Caki2 (cell line): ENCODE measurements at places on chromosomes 11 and 22. TPM values are rescaled to one million over a fixed set of nuclear protein-coding genes. Genes with fewer than 3 reads are reported as not detected.
A peak's percentile ranks its signal among the peaks of the same experiment; 100 is the strongest.

DNA sequence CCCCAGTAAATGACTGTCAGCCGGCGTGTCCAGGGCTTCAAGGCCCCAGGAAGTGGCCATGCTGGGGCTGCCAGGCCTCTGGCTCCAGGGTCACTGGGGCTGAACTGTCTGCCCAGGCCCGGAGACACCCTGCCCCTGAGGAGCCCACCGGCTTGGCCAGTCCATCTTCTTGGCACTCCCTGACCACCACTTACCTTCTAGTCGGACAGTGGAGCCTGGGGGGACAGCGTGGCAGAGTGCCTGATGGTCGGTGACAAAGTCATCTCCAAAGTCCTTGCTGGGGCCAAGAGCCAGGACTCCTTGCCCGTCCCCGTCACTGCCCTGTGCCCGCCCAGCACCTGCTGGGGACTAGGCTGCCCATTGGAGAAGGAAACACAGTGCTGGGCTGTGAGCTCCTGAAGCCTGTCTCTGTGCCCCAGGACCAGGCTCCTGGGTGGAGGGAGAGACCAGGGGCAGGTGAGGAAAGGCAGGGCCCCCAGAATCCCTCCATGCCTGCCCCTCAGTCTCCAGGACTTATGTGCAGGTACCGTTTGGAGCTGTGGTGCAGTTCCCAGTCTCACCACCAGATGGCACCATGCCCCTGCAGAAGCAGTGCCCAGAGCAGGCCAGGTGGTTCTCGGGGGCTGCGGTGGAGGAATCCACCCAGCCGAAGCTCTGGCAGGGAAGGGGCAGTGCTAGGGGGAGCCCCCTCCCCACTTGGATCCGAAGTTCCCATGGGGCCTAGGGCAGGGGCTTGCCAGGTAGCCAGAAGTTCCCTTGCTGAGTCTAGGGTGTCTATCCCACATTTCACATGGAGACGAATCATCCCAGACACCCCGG, 6.0 kb upstream of the CCDC188 start:
- peak; percentile 69 for DNase-seq

- no peak for DNase-seq
Observed at GRCh38 chr11:27471589-27472397, 797 bp downstream of the LGR4 start.

- no peak for DNase-seq
Observed at GRCh38 chr11:123841174-123841573, 35.0 kb upstream of the OR6M1 start.

GRCh38 chr22:40347300-40347699, 1.0 kb downstream of the ADSL start:
- DNase-seq, result no peak

- no peak for DNase-seq
Observed at GRCh38 chr11:114864896-114865295, 186.6 kb downstream of the NXPE2 start.

GRCh38 chr11:72939031-72939430, 124.8 kb downstream of the ATG16L2 start:
- DNase-seq, result no peak

- DNase-seq, result peak; percentile 87
Observed at GRCh38 chr11:95521133-95521542, 268.4 kb downstream of the FAM76B start.

DNA sequence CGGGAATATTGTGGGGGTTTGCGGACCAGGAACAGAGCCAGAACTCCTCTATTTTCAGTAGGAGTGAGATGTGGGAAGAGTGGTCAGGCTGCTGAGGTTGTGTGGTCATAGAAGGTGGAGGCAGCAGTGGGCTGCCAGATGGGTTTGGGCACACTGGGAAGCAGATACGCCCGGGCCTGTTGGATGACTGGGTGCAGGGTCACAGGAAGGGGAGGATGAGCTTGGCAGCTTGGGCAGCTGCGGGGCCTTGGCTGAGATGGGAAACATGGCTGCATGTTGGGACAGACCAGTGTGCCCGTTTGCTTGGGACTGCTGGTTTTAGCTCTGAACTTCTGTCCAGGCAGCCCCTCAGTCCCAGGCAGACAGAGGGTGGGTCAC, 11.4 kb downstream of the SHANK3 start:
- no peak for DNase-seq

DNA sequence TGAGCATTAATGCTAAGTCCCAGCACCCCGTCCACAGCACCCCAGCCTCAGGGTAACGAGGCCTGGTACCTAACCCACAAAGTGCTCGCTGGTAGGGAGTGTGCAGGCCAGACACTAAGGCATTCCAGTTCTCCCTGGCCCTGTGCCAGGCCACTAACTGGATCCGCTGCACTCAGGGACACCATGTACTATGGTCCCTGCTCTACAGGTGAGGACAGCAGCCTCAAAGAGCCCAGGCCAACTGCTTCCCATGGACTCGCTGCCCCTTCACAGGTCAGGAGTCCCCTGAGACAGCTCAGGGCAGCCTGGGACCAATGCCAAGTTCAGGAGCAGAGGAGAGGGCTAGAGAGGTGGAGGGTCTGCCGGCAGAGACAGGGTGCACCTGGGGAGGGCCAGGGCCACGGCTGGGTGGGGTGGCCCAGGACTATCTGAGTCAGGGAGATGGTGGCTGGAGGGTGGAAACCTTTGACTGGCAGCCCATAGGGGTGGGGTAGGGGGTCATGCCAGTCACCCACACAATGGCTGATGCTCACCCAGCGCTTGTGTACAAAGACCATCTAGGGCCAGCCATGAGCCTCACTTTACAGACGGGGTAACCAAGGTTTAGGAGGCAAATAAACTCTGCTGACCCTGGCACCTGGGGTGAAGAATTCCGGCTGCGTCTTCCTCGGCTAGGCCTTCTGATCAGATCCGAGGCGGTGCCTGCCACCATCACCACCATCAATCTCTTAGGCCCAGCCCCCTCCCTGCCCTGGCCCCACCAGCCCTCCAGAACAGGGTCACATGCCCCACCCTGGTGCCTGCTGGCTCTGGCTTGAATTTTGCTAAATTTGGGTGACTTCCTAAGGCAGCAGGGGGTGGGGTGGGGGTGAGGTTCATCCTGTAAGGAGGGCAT, 5.6 kb downstream of the OSBPL5 start:
- no peak for DNase-seq

- DNase-seq, result no peak
Observed at GRCh38 chr11:65551572-65552387, 6.4 kb downstream of the LTBP3 start.

- no peak for DNase-seq
Observed at GRCh38 chr22:38826801-38827200, 17.0 kb downstream of the NPTXR start.

DNA sequence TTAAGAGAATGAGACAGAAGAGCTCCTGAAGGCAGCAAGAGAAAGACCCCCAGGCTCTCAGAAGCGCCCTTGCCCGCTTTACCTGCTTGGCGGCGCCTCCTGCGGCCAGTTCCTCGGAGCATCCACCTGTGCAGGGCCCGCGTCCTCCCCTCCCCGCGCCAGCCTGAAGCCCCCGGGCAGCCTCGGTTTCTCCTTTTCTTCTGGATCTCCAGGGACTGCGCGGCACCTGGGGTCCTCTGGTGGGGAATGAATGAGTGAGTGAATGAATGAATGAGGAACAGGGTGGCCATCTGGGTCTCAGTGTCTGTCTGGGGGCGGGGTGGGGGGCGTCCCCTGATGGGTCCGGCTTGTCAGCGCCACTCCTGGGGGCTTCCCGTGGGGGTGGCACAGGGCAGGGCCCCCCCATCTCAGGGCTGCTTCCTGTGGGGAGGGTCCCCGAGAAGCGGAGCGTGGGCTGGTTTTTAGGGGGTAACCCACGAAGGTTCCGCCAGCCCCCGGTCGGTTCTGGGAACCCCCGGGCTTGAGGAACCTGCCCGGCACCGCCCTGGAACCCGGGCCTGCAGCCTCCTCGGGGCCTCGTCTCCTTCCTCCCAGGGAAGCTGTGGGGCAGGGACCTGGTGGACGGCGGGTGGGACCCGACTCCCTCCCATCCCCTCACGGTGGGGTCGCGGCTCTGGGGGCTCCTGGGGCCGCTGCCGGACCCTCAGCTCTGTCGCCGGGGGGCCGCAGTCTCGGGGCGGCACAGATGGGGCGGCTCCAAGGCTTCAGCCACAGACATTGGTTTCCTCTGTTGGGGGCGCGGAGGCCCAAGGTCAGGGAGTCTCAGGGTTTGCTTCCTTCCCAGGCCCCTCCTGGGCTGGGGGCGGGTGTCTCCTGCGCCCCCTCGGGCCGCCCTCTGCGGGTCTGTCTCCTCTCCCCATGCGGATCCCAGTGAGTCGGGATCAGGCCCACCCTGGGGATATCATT, 8.3 kb upstream of the KRTAP5-7 start:
- no peak for DNase-seq

GRCh38 chr11:57971272-57972012, 52.2 kb upstream of the OR9Q1 start:
- DNase-seq, result no peak

- peak; percentile 26 for DNase-seq
Observed at GRCh38 chr11:33542921-33543320, 157.7 kb downstream of the C11orf91 start.

DNA sequence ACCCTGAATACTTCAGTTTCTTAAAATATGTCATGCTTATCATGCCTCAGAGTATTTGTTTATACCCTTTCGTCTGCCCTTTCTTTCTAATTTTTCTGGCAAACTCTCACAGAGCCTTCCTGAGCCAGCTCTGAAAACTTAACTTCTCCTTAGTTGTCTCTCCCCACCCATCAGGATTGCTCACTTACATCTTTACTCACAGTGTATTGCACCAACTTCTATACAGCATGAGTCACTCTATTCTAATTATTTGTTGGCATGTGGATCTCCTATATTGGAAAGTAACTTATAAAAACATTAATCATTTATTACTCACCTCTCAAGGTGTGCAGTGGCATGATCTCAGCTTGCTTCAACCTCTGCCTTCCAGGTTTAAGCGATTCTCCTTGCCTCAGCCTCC, 114.9 kb downstream of the FANCF start:
- no peak for DNase-seq

- DNase-seq, result no peak
Observed at GRCh38 chr11:115458877-115459276, 45.3 kb downstream of the CADM1 start.

DNA sequence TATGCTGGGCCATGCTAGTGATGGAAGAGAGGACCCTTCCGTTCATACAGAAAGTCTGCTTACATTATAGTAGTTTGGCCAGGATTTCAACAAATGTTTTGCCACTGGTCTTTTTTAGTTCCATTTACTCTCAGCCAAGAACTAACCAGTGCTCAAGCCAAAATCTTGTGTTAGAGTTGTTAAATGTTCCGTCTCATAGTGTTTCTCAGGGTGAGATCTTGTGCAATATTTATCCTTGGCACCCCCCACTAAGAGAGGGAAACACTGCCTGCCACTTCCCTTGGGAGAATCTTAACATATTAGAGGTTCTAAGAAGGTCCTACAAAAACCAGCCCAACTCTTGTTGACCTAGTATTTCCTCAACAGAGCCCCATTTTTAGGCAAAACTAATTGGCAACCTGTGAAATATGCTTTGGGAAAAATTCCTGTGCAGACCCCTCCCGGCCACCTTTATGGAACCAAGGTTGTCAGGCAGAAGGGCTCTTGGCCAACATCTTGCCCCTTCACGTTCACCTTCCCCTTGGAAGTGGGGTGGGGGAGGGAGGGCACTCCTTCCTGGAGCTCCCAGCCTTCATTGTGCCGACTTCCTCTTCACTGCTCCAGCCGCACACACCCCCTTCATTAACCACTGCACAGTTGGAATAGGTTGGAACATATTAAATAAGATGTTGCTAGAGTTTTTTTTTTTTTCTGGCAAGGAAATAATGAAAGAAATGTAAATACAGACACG, 173.2 kb upstream of the SORL1-AS1 start:
- no peak for DNase-seq

- no peak for DNase-seq
Observed at GRCh38 chr11:65485920-65486219, 13.0 kb upstream of the MALAT1 start.

- DNase-seq, result no peak
Observed at GRCh38 chr22:48761546-48761945, 1066.1 kb downstream of the BRD1 start.

GRCh38 chr22:46482056-46482675, 55.3 kb downstream of the CELSR1 start:
- DNase-seq, result no peak

GRCh38 chr11:27130806-27131205, 90.2 kb downstream of the BBOX1 start:
- no peak for DNase-seq

DNA sequence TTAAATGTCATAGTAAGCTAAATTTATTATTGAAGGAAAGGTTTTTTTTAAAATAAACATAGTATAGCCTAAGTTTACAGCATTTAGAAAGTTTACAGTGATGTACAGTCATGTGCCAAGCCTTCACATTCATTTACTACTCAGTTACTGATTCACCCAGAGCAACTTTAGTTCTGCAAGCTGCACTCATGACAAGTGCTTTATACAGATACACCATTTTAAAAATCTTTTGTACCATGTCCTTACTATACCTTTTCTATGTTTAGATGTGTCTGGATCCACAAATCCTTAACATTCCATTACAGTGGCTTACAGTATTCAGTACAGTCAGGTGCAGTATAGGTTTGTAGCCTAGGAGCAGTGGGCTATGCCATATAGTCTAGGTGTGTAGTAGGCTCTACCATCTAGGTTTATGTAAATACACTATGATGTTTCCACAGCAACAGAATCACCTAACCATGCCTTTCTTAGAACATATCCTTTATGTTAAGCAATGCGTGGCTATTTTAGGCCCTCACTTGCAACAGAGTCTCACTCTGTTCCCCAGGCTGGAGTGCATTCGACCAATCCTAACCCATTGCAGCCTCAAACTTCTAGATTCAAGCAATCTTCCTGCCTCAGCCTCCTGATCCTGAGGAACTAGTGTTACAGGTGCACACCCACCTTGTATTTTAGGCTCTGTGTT, 79.5 kb upstream of the SLC25A18 start:
- peak; percentile 33 for DNase-seq

DNA sequence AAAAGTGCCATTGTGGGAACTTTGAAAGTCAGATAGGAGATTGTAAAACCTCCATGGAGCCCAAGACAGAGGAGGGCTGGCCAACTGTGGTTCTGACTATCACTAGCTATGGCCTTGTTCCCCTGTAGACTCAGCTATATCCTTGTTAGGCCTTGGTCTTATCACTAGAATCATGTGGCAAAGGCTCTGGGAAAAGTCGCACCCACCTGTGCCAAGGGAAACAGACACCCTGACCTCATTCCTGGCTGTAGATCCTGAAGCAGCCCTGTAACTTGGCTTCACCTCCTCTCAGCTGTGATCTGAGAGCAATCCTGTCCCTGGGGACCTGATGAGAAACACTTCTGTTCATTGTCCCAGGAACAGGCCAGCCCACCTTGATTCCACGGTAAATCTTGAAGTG, 566.2 kb downstream of the TMEM135 start:
- DNase-seq, result no peak

DNA sequence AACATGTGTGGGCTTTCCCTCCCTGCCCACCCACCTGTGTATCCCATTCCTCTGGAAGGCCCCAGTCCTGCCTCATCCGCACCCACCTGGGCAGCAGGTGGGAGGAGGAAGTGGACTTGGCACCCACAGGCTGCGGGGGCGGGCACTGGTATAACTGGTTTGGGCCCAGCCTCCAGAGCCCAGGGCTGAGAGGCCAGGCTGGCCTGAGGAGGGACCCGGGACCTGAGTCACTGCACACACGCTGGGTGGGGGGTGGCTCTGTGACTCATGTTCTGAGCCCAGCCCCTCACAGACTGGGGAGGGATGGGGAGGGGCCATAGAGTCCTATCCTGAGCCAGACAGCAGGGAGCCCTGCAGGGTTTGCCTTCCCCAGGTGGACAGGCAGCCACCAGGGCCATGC, 16.7 kb downstream of the PHLDA2 start:
- DNase-seq, result peak; percentile 85

The UBQLN3 gene
- not detected in 2 replicates for total RNA-seq

The PRDM11 gene
- total RNA-seq, result 5.2 and 6.0 TPM in 2 replicates

The APOBEC3A gene
- total RNA-seq, result not detected in 2 replicates

The CCDC81 gene
- total RNA-seq, result 0.51 TPM in 1 of 2 replicates, not detected in the other

The INS gene
- total RNA-seq, result not detected in 2 replicates

The MOB2 gene
- total RNA-seq, result 13.0 and 18.0 TPM in 2 replicates

The TMEM45B gene
- 0.61 and 2.3 TPM in 2 replicates for total RNA-seq

The OR52I2 gene
- not detected in 2 replicates for total RNA-seq

The VSTM5 gene
- not detected in 2 replicates for total RNA-seq
